Myometrial cell (primary cell): ENCODE measurements at places on chromosomes 4 and X. TPM values are rescaled to one million over a fixed set of nuclear protein-coding genes. Genes with fewer than 3 reads are reported as not detected.

The CDKN2AIP gene
- 9.8 and 13.5 TPM in 2 replicates for total RNA-seq

The HSFX4 gene
- not detected in 2 replicates for total RNA-seq

The MAGED4 gene
- total RNA-seq = 8.1 and 19.0 TPM in 2 replicates

The SCML2 gene
- total RNA-seq = 0.29 and 0.71 TPM in 2 replicates

The CXCL6 gene
- 0.58 and 4.6 TPM in 2 replicates for total RNA-seq

The TDO2 gene
- total RNA-seq = not detected in 2 replicates

The SPANXN3 gene
- total RNA-seq = not detected in 2 replicates

The SGMS2 gene
- 39.8 and 100 TPM in 2 replicates for total RNA-seq

The SSX2B gene
- total RNA-seq = not detected in 2 replicates

The UTP14A gene
- 13.1 and 13.8 TPM in 2 replicates for total RNA-seq

The SATL1 gene
- not detected in 2 replicates for total RNA-seq

The ASMTL gene
- total RNA-seq = 30.8 and 44.7 TPM in 2 replicates

The BMPR1B gene
- 0.29 TPM in 1 of 2 replicates, not detected in the other for total RNA-seq

The NWD2 gene
- total RNA-seq = not detected in 2 replicates

The RNF212 gene
- total RNA-seq = 1.6 TPM in 1 of 2 replicates, not detected in the other

The VCX2 gene
- total RNA-seq = not detected in 2 replicates

The RNF175 gene
- not detected in 2 replicates for total RNA-seq

The WAS gene
- 0.58 TPM in 1 of 2 replicates, not detected in the other for total RNA-seq

The PASD1 gene
- not detected in 2 replicates for total RNA-seq

The KDR gene
- 0.86 and 1.6 TPM in 2 replicates for total RNA-seq

The NPNT gene
- total RNA-seq = not detected in 2 replicates

The CXCL10 gene
- total RNA-seq = not detected in 2 replicates

The MFAP3L gene
- total RNA-seq = 0.35 and 1.4 TPM in 2 replicates

The TXK gene
- total RNA-seq = 0.86 and 2.7 TPM in 2 replicates

The PSAPL1 gene
- total RNA-seq = not detected in 2 replicates

The PCDH10 gene
- total RNA-seq = 0.58 and 0.89 TPM in 2 replicates

The PF4V1 gene
- 1.6 TPM in 1 of 2 replicates, not detected in the other for total RNA-seq

The EXOC1 gene
- 24.8 and 28.9 TPM in 2 replicates for total RNA-seq

The NEK1 gene
- 8.1 and 10.1 TPM in 2 replicates for total RNA-seq

The EPHA5 gene
- total RNA-seq = under 0.01 TPM in 1 of 2 replicates, not detected in the other

The TCEAL5 gene
- not detected in 2 replicates for total RNA-seq

The FABP2 gene
- not detected in 2 replicates for total RNA-seq

The RBBP7 gene
- total RNA-seq = 165 and 171 TPM in 2 replicates

The CD40LG gene
- total RNA-seq = not detected in 2 replicates

The FAT1 gene
- total RNA-seq = 74.7 and 83.3 TPM in 2 replicates

The ITM2A gene
- not detected in 2 replicates for total RNA-seq

The ADH4 gene
- total RNA-seq = not detected in 2 replicates

The ZNF630 gene
- total RNA-seq = 1.4 and 4.8 TPM in 2 replicates

The RAB33A gene
- total RNA-seq = 4.8 and 8.1 TPM in 2 replicates

The CT47B1 gene
- not detected in 2 replicates for total RNA-seq

The RASL11B gene
- 4.8 and 13.5 TPM in 2 replicates for total RNA-seq

The ARMCX6 gene
- 33.8 and 38.9 TPM in 2 replicates for total RNA-seq
